Activated CD4-positive, alpha-beta T cell treated with anti-CD3 and anti-CD28 coated beads for 48 hours (primary cell): ENCODE measurements at places on chromosomes 5 and 9.

DNA sequence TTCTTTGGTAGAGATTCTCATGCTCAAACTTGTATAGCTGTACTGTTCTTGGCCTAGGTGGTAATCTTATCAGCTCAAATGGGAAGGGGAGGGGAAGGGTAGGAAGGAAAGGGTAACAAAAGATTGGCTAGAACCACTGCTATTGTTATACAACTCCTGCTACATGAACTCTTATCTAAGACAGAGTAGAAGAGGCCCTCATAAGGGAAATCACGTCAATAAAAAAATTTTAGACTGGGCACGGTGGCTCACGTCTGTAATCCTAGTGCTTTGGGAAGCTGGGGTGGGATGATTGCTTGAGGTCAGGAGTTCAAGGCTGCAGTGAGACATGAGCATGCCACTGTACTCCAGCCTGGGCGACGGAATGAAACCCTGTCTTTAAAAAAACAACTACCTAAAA, 15.9 kb downstream of the STOM start:
- no peak for DNase-seq

GRCh38 chr5:119290161-119290569, 65.7 kb upstream of the TNFAIP8 start:
- no peak for DNase-seq

DNA sequence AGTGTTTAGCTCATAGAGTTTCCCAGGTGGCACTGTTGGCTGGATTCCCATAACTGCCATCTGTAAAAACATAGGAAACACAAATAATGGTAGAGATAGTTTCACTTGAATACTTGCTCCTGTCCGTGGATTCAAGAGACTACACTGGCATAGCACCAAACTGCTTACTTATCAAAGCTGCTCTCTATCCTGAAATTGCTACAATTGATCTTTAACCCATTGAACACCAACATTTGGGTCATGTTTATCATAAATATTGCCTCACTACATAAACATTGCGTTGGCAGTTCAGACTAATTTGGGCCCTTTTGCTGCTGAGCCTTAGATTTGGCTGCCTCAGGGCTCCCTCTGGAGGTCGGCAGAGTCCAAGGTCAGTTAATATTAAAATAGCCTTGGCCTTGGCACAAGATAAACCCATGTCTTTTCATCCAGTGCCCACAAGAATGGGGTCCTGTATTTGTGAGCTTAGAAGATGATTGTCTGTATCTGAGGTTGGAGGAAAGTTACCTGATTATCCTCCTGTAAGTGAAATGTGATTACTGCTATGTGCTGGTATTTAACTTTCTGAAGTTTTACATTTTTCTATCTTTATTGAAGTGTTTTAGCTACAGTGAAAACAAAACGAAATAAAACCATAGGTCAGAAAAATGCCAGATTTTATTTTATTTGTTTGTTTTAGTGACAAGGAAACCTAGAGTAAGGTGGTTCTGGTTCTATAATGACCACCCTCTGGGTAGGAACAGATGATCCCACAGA, 4.0 kb upstream of the RANBP3L start:
- peak; percentile 20 for DNase-seq

DNA sequence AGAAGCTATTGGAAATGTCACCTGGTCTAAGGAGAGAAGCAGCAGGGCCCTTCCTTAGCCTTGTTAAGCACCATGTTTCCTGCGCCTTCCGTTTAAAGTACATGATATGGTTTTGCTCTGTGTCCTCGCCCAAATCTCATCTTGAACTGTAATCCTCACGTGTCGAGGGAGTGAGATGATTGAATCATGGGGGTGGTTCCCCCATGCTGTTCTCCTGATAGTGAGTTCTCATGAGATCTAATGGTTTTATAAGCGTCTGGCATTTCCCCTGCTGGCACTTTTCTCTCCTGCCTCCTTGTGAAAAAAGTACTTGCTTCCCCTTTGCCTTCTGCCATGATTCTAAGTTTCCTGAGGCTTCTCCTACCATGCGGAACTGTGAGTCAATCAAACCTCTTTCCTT, 49.7 kb downstream of the PRDM6 start:
- DNase-seq = no peak

DNA sequence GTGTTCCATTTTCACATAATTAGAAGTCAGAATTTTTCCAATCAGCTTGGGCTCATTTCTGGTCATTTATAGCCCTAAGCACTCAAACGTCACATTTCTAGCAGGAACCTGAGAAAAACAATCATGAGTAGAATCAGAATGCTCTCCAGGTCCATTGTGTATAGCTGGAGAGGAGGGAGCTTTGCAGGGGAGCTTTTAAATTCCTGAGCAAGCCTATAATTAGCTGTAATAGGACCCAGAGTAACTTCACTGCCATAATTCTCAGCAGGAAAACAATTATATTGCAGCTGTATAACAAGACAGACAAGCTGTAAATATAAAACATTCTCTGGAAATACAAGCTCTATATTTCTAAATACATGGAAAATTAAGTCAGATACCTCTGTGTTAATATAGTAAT, 637.6 kb upstream of the SGCD start:
- DNase-seq = no peak

- no peak for DNase-seq
These were observed 38.9 kb upstream of the FOXB2 start for GRCh38 chr9:76980566-76980965.

DNA sequence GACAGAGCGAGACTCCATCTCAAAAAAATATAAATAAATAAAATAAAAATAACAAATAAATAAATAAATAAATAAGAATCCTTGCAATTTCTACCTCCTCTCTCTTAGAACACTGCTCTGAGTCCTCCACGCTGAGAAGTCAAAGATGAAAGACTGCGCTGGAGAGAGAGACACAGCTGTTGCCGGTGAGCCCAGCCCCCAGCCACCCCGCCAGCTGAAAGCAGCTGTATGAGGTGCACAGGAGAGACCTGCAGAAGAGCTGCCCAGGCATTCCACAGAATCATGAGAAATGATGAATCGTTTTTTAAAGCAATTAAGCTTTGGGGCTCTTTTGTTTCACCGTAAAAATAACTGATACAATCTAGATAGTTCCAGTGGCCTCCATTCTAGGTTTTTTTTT, 16.3 kb upstream of the STRBP start:
- DNase-seq = no peak

- no peak for DNase-seq
These were observed 6.9 kb upstream of the SLC12A7 start for GRCh38 chr5:1118738-1119137.

DNA sequence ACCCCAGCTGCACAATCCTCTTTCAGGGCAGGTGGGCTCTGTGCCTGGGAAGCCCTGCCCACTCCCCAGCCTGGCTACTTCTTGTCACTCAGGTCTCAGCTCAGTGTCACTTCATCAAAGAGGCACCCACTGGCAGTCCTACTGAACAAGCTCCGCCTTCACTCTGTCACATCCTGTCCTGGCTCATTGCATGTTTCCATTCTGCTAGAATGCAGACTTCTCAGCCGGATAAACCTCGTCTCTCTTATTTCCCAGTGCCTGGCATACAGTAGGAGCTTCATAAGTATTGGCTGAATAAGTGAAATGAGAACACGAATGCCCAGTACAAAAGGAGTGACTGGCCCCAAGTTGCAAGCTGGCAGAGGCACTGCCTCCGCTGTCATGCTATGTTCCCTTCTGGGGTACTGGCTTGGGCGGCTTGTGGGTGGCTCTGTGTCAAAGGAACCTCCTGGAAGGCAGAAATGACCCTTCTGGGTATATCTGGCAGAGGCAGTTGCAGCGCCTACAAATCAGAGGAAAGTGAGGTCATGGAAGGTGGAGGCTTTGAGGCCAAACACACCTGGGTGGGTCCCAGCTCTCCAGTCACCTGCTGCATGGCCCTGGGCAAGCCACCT, 98.3 kb upstream of the PHYKPL start:
- DNase-seq = no peak

- DNase-seq = no peak
These were observed 1.3 kb downstream of the ARSB start for GRCh38 chr5:78983601-78984438.

DNA sequence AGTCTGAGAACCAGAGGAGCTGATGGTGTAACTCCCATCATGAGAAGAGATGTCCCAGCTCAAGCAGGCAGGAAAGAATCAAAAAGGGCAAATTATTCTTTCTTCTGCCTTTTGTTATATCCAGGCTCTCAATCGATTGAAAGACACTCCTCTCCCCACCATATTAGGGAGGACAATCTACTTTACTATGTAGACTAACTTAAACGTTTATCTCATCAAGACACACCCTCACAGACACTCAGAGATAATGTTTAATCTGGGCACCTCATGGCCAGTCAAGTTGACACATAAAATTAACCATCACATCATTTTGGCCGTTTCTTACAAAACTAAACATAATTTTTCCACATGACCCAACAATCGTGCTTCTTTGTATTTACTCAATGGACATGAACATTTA, 534.3 kb upstream of the RORB start:
- no peak for DNase-seq

DNA sequence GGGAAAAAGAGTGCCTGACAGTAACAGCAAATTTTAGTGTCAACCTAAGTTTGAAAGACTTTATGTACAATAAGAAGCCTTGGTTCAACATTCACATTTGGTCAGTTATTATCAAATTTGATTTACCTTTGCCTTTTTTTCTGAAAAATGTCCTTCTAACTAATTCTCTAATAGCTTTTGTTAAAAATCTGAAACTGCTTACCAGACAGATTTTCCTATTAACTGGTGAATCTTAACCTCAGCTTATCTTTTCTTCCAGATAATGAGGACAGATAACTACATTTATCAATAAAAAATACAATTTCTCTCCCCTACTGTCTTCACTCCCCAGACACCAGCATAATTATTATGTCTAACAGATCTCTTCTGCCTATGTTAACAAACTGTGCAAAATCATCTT, 988.5 kb downstream of the CDH18 start:
- no peak for DNase-seq

DNA sequence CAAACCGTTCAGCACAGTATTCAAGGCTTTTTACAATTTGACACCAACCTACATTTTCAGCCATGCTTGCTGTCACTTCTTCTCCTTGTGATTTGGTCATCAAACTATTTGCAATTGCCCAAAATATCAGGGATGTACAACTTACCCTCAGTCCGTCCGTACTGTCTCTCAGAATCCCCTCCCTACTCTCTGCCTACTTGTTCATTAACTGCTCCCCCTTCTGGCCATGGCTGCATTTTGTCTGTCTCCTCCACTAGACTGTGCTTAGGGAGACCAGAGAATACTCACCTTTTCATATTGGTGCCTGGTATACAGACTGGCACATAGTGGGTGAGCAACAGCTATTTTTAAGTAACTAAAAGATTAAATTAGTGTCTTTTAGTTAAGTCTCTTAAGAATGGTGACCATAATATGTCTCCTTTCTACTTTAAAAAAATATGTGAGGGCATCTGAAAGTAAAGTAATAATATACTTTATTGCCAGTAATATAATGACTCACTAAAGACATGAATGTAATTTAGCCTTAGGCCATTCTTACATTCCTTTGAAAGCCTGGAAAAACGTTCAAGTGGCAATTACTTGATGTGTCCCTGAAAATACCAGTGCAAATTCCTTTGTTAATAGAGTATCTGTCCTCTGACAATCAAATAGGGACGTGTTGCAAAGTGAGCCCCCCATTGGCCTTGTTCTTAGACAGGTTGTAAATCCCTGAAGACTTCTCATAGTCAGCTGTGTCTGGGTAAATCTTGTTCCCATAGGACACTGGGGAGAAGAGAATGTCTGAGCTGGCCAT, 27.8 kb downstream of the PRLR start:
- peak; percentile 60 for DNase-seq

GRCh38 chr5:137666461-137666850, 69.4 kb downstream of the KLHL3 start:
- no peak for DNase-seq

DNA sequence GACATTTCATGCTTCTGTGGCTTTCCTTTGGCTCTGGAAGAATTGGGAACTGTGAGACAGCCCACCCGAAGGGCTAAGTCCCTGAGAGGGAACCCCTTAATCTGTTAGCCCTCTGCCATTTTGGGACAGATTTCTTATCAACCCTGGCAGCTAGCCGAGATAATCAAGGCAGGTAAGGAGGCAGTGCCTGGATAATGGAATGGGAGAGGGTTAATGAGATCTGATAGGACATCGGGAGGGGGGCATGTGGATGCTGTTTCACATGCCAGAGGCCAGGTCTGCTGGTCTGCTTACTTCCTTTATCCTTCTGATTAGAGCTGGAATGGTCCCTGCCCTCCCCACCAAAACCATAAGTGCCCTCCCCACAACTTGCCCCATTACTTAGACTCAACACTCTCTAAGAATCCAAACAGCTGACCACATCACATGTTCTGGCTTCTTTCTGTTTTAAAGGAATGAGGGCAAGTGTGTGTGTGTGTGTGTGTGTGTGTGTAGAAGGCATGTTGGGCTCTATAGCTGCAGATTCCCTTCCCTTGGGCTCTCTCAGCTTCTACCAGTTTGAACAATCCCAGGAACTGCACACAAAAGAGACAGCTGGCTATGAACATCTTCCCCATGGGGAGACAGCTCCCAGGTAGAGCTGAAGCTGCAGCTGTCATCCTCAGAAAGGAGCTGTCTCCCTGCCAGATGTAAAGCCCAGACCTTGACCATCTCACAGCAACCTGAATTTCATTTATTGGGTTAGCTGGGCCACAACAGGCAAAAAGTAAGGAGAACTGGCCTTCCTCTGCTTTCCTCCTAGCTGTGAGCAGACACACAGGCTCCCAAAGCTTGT, 221.3 kb downstream of the PIK3R1 start:
- DNase-seq = no peak

- no peak for DNase-seq
These were observed 322.3 kb upstream of the EDIL3 start for GRCh38 chr5:84706678-84707641.

GRCh38 chr9:38332625-38333024, 59.9 kb upstream of the ALDH1B1 start:
- DNase-seq = no peak

DNA sequence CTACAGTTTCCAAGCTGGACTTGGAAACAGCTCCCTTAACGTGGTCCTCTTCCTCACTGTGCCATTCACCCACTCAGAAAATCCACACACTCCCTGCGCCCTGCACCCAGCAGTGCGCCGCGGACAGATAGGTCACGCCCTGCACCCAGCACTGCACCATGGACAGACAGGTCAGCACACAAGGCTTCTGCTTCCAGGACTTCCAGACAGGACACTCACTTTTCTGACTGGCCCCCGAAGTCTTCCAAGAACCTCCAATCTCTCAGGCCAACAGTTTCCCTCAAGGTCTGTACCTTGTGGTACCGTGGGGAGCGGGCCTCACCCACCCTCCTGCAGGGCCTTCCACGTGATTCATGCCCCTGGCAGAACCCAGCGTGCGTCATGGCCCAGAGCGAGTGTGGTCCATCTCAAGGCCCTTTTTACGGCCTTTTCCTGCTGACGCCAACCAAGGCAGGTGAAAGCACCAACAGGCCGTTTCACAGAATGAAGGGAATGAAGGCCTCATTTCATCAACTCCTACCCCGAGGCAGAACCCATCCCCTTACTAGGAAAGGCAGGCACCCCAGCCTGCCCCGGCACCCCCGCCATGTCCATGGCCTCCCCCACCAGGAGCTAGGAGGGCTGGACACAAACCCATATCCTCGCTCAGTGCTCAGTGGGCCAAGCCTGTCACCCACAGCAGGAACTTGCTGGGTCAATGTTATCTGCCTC, 17.3 kb downstream of the VAV2 start:
- no peak for DNase-seq

- no peak for DNase-seq
These were observed 98.6 kb upstream of the FER start for GRCh38 chr5:108649106-108649505.
